MG63 (cell line): ENCODE measurements at places on chromosomes 3 and 15. TPM values are rescaled to one million over a fixed set of nuclear protein-coding genes. Genes with fewer than 3 reads are reported as not detected.

DNA sequence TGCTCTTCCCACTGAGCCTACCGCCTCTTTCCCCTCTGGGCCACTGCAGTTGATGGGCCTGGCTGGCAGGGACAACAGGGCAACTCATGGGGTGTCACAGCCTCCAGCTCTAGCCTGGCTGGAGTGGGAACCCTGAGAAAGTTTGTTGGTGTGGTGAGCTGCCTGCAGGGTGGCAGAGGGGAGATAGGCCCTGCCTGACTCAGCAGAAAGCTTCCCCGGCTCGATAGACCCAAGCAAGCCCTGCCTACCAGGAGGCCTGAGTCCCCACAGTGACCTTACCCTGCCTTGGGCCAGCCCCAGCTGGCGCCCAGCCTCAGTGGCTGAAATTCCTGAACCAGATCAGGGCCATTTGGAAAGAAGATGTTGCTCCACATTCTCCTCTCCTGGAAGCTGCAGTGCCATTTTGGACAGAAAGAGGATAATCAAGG lies 29.4 kb downstream of the ABTB1 start:
- DNase-seq = peak; percentile 92

DNA sequence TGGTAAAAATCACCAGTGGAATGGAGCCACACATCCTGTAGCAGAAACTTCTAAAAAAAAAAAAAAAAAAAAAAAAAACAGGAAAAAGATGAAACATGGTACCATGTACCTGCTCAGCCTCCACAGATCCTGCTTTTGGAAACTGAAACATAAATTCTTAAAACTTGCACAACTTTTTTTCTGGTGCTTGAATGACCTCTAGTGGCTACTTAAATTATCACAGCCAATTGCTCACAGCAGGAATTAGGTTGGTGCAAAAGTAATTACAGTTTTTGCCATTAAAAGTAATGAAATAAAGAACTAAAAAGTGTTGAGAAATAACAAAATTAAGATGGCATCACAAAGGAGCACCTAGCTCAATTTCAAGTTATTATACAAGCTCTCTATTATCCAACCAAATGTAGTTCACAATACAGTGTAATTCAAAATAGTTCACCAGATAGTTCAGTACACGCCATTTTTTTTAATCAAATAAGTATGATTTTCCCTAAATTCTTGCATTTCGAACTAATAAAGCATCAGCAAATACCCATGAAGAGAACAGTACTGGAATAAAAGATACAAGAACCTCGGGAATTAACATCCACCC lies 80.6 kb downstream of the ULK4 start:
- no peak for DNase-seq

DNA sequence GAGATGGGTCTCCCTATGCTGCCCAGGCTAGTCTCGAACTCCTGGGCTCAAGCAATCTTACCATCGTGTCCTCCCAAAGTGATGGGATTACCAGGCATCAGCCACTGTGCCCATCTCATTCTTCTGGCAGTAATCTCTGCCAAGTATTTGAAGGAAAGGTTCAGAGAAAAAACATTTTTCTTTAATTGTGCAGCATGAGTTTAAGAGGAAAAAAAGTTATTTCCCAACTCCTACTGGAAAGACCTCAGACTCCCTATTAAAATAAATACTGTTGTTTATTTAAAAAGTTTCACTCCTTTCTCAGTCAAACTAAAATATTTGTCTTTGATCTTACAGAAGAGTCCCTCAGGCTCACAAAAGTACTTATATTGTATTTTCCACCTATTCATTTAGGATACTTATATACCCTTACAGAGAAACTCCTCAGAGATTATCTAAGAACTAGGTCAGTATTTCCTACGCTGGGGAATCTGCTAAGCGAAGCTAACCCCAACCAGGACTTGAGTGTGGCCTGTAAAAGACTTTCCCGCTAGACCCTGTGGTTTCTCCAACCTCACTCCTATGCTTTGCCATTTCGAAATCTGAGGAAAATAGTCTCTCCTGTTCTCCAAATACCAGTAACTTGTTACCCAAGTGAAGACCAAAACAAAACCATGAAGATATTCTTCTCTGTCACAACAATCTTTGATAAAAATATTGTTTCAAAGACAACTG lies 28.7 kb downstream of the WWTR1 start:
- DNase-seq = peak; percentile 12

DNA sequence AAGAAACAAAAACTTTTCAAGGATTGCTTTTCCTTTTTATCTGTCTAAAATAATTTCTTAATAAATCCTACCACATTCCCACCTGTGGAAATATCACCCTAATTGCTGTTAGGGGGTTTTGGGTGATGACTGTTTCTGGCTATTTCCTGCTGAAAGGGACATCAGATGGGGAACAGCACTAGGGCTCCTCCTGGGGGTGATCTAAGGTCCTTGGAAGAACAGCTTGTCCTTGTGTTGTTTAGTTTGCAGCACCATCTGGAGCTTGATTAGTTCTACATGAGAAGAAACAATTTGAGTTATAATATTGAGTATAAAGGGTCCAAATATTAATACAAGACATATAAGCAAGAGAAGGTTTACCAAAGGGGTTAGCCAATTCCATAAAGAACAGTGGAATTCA lies 18.7 kb downstream of the OR5H15 start:
- DNase-seq = no peak

GRCh38 chr15:88604381-88605188 lies 16.6 kb upstream of the AEN start:
- no peak for DNase-seq

- DNase-seq = no peak
Measured at GRCh38 chr3:195407531-195408409, 35.0 kb downstream of the ACAP2 start.

DNA sequence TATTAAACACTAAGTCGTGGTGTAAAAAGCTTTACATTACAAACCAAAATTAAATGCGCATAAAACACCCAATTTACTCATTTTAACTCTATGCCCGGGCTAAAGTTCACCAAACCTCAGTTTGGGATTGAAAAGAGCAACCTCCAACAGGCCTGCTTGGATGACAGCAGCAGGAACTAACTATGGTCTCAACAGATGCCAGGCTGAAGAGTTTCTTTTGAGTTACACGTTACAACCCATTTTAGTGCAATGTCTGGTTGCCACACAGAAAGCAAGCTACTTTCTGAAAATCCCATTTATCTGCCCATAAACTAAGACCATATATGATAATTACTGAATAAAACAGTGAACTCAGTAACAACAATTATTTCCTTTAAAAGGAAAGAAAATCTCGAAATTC lies 2.2 kb downstream of the SATB1 start:
- DNase-seq = no peak

- no peak for DNase-seq
Measured at GRCh38 chr15:99268431-99268830, 17.1 kb downstream of the LRRC28 start.

DNA sequence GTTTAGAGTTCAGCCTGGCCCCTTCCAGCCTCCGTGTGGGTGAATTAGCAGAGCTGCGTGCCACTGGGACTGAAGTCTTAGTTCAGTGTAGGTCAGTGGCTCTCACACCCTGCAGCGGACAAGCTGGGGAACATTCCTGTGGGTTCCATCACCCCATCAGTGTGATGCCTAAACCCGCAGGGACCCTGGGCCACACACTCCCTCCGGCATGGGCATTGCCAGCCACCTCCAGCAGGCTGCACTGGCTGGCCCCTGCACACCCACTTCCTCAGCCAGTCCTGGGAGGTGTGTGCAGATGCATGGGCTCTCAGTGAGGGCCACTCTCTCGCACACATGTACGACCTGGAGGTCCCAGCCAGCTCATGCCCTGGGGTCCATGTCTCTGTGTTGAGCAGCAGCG lies 32.1 kb upstream of the TOPBP1 start:
- no peak for DNase-seq

DNA sequence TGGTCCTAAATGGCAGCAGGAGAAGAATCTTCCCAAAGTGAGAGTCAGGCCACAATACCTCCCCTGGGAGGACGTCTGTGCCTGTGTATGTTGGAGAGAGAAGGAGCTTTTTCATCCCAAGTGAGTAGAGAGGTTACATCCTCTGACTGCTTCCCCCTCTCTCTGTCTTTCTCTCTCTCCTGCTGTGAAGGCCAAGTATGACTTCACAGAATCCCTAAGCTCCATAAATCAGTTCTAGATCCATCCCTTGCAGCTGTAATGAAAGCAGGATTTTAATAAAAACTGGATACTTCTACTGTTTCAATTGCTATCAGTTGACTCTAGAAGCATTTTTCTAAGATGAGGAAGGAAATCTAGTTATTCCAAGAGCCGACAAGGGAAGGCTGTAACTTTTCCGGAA lies 389.1 kb upstream of the PROK2 start:
- DNase-seq = no peak

- DNase-seq = no peak
Measured at GRCh38 chr15:49857496-49858475, 236.9 kb downstream of the DTWD1 start.

DNA sequence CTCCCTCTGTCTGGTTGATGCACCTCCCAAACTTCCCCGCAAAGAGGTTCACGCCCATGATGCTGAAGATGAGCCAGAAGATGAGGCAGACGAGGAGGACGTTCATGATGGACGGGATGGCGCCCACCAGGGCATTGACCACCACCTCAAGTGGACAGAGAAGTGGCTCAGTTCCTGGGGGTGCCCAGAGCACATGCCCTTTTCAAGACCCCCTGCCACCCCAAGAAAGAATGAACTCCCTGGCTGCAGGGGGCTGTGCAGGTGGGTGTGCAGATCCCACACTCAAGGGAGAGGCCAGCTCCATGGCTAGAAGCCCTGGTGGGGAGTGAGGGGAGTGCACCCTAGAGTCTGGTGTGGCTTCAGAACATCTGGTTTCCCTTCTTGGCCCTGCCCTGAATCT lies 64.1 kb downstream of the EXOG start:
- DNase-seq = no peak

DNA sequence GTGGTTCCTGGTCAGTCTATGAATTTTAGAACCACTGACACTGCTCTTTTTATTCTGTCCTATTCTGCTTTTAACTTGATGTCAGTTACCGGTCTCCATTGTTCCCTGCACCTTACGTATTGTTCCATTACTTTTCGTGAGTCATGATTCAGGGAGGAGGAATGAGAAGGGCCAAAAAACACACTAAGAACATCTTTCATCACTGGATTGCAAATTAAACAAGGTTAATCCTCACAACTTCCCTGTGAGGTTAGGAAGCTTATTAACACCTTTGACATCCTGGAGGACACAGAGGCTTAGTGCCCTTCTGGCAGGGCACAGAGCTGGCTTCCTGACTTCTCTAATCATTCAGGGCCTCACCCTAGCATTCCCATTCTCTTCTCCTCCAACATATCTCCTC lies 227.6 kb upstream of the SATB1 start:
- no peak for DNase-seq

GRCh38 chr3:12559520-12559919 lies 2.6 kb downstream of the MKRN2 start:
- no peak for DNase-seq

GRCh38 chr3:182936239-182936917 lies 44.0 kb downstream of the DCUN1D1 start:
- DNase-seq = no peak

DNA sequence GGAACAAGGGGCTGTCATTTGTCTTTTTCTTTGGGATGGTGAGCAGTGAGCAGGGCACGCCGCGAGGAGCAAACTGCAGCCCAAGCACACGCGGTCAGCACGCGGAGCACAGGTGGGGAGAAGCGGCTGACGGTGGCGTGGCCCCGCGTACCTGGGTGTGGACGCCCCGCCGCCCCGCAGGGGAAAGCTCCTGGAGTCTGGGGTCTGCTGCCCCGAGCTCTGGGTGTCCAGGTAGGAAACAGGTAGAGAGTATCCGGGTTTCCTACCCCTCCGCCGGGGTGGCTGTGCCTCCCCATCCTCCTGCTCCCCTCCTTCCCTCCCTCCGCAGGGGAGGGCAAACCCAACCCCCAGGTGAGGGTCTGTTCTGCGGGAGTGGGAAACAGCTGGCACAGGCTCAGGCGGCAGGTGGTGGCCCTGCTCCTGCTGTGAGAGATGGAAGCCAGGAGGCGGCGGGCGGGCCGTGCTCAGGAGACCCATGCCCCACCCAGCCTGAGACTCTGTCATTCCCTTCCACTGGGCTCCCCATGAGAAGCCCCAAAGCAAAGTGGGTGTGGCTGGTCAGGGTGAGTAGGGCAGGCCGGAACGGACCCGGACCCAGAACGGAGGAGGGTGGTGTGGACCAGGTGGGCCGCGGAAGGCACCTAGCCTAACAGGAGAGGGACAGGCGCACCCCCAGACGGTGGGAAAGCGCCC lies 56.9 kb upstream of the CGNL1 start:
- no peak for DNase-seq

- DNase-seq = peak; percentile 82
Measured at GRCh38 chr3:69784954-69785514, 45.8 kb downstream of the MITF start.

GRCh38 chr3:114355653-114356052 lies 61.8 kb downstream of the TIGIT start:
- DNase-seq = no peak

DNA sequence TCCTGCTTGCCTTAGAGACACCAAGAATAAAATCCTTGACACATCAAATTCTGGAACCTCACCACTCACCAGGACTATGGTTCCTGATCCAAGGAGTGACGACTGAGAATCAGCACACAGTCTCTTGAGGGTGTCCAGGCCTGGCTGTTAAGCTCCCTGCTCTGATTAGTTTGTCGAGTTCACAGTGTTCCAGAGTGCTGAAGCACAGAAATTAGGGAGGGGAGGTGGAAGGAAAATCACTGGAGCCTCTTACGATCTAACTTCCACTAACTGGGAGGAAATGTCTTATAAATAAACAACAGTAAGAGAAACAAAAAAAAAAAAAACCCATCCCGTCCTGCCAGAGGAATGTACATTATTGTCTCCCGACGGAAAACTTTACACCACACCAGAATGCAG lies 330.2 kb downstream of the TIGIT start:
- DNase-seq = peak; percentile 40

DNA sequence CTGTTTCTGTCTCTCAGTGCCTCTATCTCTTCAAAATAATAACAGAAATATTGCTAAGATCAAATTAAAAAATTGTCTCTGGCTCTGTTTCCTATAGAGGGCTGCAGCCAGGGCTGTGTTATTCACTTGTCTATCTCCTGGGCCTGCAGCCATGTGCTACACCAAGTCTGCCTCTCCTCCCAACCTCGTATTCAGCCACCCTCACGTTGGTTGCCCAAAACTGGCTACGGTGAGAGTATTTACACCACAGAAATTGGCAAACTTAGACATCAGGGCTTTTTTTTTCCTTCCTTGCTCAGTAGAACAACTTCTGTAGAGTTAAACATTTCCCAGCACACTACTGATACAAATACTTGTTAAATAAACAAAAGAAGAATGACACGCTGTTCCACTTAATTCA lies 320.9 kb upstream of the ICE2 start:
- peak; percentile 64 for DNase-seq

Gene FBXW12
- not detected in 2 replicates for total RNA-seq

Gene CPNE9
- not detected in 2 replicates for total RNA-seq

Gene SMCO1
- total RNA-seq = not detected in 2 replicates

Gene SCG3
- not detected in 2 replicates for total RNA-seq

Gene KCNMB3
- total RNA-seq = 0.30 and 0.54 TPM in 2 replicates

Gene CHRD
- 0.03 TPM in 1 of 2 replicates, not detected in the other for total RNA-seq

Gene PAK2
- 27.7 and 42.1 TPM in 2 replicates for total RNA-seq

Gene TRAIP
- total RNA-seq = 4.9 and 18.5 TPM in 2 replicates

Gene DENND4A
- 10.8 and 13.7 TPM in 2 replicates for total RNA-seq

Gene SPESP1
- total RNA-seq = not detected in 2 replicates
